Inflammatory macrophage treated with lipopolysaccharide for 1 hour (primary cell): ENCODE measurements at places on chromosomes 11 and 22.
A peak's percentile ranks its signal among the peaks of the same experiment; 100 is the strongest.

DNA sequence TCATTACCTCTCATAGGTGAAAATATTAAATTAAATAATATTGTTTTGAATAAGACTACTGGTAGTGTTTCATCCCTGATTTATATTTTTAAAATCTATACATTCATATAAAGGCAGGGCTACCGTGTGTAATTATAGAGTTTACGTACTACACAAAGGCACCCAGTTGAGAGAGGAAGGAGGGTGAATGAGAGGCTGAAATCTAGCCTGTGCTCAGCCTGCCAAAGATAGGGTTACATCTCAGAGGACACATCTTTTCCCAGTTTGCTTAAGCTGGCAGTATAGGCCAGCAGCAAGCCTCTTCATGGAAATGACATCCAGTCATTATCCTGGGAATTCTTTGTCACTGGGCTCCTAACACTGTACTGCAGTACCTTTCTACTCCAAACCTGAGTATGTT lies 7.5 kb upstream of the B3GNT6 start:
- no peak for DNase-seq

DNA sequence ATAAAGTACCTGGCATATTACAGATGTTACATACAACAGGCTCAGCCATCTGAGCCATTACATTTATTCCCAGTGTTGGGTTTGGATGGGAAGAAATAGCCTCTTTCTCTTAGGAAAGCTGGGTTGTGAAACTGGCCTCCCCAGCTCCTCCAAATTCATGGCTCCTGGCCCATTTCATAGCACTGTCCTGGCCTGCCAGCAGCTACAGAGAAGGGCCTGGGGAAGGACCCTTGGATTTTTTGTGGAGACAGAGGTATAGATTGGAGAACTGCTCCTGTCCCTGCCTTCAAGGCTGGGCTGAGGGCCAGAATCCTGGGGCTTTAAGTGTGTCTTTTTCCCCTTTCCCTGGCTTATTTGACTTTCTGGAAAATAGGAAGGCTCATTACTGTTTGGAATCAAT lies 18.0 kb downstream of the PKNOX2 start:
- no peak for DNase-seq

DNA sequence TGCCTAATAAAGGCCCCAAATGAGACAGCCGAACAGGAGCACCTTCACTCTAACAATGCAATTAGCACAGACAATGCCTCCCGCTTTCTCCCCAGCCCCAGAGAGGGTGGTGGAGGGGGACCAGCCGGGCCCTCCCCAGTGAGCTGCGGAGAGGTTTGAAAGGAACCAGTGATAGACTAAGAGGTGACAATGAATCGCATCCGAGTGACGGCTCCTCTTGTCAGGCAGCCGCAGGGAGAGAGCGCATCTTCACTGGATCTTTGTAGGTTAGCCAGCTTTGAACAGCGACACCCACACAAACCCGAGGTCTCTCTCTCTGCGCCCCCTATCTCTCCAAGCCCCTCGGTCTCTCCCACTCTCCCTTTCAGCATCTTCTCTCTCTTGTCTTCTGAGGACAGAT lies 28.0 kb downstream of the FLRT1 start:
- no peak for DNase-seq

- DNase-seq = peak; percentile 10
These were observed 184.5 kb upstream of the PITPNB start for GRCh38 chr22:28103596-28103995.

DNA sequence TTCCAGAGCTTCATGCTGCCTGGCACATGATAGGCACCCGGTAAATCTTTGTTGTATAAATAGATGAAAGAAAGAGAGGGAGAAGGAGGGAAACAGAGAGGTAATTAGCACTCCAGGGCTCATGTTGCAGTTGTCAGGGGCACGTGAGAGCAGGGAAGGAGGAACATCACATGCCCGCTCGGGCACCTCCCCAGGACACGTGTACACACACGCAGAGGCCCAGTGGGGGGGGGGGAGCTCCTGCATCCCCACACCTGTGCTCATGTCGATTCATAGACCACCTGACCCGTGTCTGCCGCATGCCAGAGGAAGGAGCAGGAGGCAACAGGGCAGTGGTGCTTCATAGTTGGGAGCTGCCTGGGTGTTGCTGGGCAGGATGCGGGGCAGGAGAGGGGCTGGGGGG lies 37.1 kb upstream of the NNMT start:
- DNase-seq = no peak

- DNase-seq = no peak
These were observed 125.1 kb upstream of the ZBED5 start for GRCh38 chr11:10982704-10983510.

DNA sequence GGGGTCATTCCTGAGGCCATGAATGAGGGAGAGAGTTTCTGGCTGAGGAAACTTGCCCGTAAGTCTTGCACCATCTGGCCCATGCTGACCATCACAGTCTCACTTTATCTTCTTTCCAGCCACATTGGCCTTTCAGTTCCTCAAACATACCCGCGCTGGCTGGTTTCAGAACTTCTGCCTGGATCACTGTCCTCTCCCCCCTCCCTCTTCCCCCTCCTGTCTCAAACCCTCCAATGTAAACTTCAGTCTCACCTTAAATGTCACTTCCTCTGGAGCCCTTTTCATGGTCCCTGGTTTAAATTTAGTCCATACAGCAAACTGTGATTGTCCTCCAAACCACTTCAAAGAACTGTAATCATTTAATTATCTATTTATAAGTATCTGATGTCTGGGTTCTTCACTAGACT lies 3.7 kb upstream of the TMEM109 start:
- peak; percentile 55 for DNase-seq

DNA sequence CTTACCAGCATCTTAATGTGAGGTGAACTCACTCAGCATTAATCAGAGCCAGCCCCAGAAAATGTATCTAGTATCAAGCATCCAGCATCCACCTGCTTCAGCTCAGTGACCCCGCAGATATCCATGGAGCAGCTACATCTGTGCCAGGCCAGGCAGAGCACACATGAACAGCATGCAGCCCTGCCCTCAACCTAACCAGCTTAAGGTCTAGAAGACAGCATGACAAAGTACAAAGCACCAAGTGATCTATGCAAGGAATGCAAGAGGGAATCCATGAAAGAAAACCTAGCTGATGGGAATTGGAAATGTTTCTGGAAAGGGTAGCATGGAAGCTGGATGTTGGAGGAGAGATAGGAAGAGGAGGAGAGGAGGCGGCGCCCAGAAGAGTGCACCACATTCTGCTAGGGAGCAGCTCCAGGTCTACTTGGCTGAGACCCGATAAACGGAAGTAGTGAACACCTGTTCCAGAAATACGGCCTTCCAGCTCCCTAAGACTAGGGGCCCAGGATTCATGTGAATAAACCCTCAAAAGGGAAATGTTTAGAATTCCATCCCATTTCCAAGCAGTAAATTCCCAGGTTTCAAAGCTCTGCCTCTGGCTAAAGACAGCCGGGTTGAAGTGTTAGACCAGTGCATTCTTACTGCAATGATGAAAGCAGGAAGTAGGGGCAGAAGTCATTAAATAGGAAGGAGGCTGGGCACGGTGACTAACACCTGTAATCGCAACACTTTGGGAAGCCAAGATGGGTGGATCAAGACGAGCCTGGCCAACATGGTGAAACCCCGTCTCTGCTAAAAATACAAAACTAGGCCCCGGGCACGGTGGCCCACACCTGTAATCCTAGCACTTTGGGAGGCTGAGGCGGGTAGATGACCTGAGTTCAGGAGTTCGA lies 23.5 kb upstream of the L3MBTL2 start:
- DNase-seq = peak; percentile 71

GRCh38 chr22:36790648-36791047 lies 14.7 kb upstream of the IFT27 start:
- DNase-seq = peak; percentile 17

DNA sequence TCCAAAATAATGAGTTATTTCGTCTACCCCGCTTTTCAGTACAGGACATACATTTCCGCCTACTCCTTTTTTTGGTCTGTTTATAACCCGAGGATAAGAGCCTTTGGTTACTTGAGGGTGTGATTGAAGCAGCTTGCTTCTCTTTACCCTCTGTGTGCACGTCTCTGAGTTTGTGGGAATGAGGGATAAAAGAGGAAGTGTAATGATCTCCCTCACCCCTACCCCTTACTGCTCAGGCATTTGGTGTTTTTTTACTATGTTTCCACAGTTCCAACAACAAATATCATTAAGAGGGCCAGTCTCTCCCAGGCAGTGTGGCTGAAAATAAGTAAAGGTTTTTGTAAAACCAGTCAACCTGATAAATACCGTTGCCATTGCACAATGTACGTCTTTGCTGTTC lies 83.2 kb upstream of the GAL start:
- DNase-seq = no peak

DNA sequence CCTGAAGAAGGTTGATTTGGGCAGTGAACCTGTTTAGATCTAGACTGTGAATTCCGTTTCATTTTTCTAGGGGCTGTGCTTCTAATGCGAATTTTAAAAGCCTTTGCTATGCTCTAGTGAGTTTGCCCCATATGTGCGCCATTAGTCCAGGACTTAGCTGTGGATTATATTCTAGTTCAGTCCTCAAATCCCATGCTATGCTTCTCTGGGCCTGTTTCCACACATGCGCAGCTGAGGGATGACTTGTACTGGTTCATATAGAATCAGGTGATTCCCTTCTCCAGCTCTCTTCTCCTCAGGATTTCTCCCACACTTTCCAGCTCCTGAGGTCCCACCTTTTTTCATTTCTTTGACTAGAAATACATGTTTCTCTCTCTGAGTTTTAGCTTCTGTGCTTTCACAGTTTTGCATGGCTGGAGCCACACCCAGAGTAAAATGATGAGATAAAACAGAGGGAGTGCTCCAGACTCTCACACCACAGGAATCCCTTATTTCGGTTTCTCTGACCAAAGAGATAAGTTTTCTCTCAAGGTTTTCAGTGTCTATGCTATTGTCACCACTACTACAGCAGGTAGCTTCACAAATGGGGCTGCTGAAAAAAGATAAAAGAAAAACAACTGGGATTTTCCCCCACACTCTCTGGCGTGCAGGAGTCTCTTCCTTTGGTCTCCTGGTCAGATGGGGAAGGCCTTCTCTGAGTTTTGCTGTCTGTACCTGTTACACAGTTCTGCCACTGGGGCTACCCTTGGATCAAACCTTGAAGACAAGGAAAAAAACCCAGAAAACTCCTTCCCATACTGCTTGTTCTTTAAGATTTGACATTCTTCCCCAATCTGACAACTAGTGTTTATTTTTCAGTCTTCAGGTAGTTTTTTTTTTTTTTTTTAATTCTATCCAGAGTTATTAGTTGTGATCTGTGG lies 96.2 kb upstream of the TEAD1 start:
- DNase-seq = no peak

- no peak for DNase-seq
These were observed 18.9 kb upstream of the C11orf96 start for GRCh38 chr11:43923406-43924111.

GRCh38 chr11:2507945-2508749 lies 63.3 kb downstream of the KCNQ1 start:
- DNase-seq = no peak

GRCh38 chr11:64763526-64764039 lies 3.8 kb upstream of the PYGM start:
- no peak for DNase-seq

- DNase-seq = peak; percentile 35
These were observed 29.1 kb upstream of the LINC01488 start for GRCh38 chr11:69452206-69452987.

DNA sequence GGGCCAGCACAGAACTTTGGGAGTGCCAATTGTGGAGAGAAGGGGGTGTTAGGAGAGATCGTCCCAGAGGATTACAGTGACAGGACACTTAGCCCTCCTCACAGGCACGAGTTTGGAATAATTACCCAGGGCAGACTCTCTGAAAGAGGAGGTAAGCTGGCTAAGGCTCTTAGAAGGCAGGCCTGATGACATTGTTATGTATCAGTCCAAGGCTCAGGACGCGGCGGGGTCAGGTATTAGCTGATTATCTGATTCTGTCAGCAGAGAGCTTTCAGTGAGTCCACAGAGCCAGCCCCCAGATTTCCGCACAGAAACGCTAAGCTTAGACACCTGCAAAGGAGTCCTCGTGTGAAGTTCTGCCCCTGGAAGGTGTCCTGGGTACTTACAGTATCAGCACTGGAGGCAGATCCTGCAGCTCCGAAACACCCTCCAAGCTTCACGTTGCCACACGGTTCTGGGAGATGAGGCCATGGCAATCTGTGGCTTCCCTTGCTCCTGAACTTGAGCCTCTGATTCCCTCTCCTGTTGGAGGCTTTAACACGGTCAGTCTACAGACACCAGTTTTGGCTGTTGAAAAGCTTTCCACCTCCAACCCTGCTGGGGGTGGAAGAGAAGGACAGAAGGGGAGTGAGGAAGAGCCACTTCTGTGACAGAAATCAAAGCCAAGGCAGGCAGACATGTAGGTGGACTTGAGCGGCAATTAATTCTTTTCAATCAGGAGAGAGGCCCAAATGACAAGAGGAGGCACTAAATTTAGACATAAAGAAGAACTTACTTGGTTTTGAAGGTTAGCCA lies 123.6 kb upstream of the CADM1 start:
- DNase-seq = no peak

DNA sequence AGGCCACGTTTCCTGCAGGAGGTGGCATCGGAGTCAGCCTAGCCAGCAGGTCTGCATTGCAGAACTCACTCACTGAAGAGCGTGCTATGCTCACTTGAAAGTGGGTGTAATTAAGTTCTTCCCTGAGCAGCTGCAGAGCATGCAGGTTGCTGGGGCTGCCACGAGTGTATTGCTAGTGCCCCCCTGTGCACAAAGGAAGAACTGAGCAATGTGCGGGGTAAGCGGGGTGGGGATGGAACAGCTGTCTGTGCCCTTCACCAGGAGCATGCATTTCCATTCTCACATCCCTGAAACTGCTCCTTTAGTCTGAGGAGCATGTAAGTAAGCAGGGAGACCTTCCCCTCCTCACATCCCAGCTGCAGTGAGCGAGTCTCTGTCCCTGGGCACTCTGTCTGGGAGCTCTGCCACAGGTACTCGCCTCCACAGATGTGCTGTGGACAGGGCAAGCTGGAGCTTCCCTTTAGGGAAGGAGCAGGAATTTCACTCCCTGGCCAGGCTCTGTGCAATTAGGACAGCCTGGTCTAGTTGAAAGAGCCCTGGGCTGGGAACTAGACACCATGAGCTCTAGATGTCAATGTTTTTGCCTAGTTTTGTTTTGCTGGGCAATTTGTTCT lies 1031.8 kb downstream of the NTM start:
- DNase-seq = no peak

GRCh38 chr22:45966895-45967365 lies 10.0 kb downstream of the WNT7B start:
- DNase-seq = no peak

- DNase-seq = no peak
These were observed 486 bp downstream of the PCNX3 start for GRCh38 chr11:65615950-65616574.

GRCh38 chr11:46505741-46506482 lies 87.9 kb downstream of the AMBRA1 start:
- DNase-seq = peak; percentile 23

- no peak for DNase-seq
These were observed 722 bp downstream of the IFITM10 start for GRCh38 chr11:1749395-1750351.

DNA sequence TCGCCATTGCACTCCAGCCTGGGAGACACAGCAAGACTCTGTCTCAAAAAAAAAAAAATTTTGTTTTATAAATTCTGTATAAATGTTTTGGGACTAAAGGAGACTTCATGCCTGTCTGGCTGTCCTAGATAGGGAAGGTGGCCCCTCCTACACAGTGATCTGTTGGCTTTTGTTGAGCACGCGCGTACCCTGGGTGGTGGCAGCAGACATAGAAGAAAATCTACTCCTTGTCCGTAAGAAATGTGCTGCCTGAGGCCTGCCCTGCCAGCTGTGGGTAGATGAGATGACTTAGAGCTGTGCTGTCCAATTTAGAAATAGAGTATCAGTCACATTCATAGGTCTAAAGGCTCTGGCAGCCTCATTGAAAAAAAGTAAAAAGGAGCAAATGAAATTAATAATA lies 37.0 kb downstream of the AP2A2 start:
- DNase-seq = no peak

- DNase-seq = no peak
These were observed 19.8 kb downstream of the KCNQ1 start for GRCh38 chr11:2464451-2465165.
